ENCODE measurements at places on chromosomes 7 and 10.

DNA sequence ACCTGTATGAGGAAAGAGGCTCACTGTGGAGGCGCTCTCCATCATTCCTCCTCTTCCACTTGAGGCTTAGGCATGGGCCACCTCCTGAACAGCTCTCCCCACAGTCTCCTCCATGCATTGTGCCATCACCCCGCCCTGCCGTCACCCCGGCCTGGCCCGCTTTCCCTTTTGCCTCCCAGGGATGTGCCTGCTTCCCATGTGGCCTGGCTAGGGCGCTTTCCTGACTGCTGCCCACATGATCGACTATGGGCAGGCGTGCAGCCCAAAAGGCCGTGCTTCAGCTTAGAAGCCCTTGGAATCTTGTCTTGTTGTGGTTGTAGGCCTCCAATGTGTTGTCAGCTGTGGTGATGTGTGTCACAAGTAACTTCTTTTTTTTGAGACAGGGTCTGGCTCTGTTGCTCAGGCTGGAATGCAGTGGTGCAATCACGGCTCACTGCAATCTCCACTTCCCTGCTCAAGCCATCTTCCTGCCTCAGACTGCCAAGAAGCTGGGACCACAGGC lies 1.8 kb upstream of the ACTR3C start:
- peak; percentile 58 for DNase-seq

- no peak for DNase-seq
Measured at GRCh38 chr10:6843481-6843881, 263.4 kb upstream of the PRKCQ start.

GRCh38 chr10:132833421-132834111 lies 47.6 kb upstream of the NKX6-2 start:
- DNase-seq: no peak

DNA sequence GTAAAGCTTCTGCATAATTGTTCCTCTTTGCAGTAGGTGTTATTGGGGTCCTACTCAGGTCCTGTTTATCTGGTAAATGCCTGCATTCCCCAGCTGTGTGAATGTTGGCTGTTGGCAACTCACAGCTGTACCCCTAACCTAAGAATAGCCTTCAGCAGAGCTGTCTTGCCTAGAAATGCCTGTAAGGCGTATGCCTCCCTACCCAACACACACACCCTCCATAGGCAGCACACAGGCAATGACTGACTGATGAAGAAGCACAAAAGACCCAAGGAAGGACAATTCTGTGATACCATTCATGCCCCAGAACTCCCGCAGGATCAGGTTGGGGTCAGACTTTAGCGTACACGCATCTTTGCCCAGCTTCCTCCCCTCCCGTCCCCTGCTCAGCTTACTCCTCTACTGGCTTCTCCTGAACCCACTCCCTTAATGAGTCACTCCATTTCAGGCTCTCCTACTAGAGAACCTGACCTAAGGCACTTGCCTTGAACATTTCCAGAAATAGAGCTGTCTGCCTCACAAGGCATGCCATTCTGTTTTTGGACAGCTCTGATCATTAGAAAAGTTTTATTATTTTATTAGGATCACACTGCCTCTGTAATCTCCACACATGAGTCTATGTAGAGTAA lies 99.2 kb upstream of the PIK3CG start:
- peak; percentile 51 for DNase-seq

- no peak for DNase-seq
Measured at GRCh38 chr10:24394461-24395190, 185.7 kb downstream of the KIAA1217 start.

Data from RPMI7951 (cell line).